ENCODE measurements at places on chromosomes 5 and 9.
A peak's percentile ranks its signal among the peaks of the same experiment; 100 is the strongest.

DNA sequence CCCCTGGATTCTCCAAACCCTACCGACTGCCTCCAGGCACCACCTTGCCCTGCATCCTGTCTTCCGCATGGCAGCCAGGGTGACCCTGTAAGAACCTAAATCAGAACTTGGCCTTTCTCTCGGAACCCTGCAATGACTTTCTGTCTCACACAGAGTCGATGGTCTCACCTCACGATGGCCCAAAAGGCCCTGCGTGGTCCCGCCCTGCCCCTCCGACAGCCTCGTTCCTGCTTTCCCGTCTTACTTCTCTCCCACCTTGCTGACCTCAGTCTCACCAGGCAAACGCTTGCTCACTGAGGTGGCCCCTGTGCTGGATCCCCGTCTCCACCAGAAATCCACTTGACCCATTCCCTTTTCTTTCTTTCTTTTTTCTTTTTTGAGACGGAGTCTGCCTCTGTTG, 142.7 kb upstream of the PHYKPL start:
- no peak for DNase-seq

- DNase-seq = no peak
Measured at GRCh38 chr9:102778746-102779145, 216.4 kb upstream of the CYLC2 start.

GRCh38 chr9:14112226-14112625, 201.7 kb downstream of the NFIB start:
- no peak for DNase-seq

DNA sequence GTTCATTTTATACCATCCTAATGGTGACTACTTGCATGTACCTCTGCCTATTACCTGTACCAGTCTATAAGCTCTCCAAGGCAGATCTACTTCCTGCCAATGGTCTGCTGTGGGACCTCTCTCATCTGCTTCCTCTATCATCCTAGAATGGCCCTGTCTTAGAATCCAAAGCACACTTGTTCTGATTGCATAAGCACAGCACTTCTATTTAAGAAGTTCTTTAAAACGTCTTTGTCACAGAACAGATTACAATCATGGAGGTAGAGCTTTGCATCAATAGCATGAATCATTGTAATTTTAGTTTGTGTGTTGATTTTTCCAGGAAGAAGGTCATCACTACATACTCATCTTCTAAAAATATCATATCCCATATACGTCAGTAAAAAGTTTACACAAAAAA, 131.8 kb upstream of the ACOT12 start:
- DNase-seq = no peak

- DNase-seq = no peak
Measured at GRCh38 chr5:154541553-154541952, 63.5 kb upstream of the HAND1 start.

- no peak for DNase-seq
Measured at GRCh38 chr9:18739641-18740318, 265.8 kb downstream of the ADAMTSL1 start.

DNA sequence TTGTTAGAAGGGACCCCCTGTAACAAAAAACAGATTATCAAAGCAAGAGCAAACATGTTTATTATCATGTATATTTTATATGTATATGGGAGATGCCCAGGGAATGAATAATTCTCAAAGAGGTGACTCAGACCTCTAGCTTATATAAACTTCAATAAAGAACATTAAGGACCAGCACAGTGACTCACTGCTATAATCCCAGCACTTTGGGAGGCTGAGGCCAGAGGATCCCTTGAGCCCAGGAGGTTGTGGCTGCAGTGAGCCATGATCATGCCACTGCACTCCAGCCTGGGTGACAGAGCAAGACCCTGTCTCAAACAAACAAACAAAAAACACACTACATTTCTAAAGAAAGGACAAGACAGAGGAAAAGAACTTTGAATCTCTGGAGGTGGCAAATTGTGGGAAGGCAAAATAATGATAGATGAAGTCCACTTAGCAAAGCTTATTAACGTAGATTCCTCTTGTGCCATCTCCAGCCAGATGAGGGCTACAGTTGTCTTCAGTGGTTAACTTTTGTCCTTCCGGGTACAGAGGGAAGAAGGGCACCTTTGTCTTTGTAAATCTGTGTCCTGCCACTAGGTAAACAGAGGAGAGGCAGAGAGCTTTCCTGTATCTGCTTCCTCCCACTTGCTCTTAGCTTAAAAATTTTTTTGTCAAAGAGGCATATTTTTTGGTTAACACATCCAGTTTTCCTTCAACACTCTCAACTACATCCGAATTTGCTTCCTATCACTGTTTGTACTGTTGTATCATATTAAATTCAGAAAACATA, 7.5 kb upstream of the RFK start:
- DNase-seq = no peak

- no peak for DNase-seq
Measured at GRCh38 chr5:123116058-123116457, 27.0 kb downstream of the PRDM6 start.

- no peak for DNase-seq
Measured at GRCh38 chr9:19137282-19137681, 10.0 kb upstream of the PLIN2 start.

DNA sequence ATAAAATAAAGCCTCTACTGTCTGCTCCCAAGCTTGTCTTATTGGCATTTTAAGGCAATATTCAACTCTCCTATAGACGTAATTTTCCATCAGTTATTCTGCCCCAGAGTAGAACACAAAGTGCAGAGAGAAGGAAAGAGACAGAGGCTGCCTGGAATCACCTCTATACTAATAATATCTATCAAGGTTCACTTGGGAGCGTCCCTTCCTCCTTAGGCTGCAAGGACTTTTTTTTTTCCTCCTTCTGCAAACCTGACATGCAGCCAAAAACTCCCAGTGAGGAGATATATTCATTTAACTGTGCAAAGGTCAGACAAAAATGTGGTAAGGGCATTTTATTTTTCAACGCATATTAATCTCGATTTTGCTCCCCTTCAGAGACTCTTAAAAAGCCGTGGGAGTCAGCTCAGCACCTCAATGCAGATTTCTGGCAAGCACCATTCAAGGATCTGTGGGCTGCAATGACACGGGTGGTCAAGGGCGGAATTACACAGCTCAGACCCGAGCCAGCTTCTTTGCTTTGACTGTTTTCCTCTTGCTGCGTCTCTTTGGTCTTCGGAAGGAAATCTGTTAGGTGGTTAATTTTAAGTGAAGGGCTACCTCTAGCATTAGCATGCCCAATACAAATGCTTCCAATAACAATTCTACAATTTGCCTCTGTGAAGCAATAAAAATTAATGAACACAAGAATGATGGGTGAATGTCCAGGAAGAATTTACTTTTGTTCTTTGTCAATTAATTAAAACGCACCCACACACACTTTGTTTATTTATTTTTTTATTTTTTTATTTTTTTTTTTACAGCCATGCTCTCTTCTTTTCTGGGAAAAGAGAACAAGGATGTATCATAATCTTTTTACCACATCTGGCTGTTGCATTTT, 587.7 kb upstream of the GRAMD2B start:
- peak; percentile 67 for DNase-seq

DNA sequence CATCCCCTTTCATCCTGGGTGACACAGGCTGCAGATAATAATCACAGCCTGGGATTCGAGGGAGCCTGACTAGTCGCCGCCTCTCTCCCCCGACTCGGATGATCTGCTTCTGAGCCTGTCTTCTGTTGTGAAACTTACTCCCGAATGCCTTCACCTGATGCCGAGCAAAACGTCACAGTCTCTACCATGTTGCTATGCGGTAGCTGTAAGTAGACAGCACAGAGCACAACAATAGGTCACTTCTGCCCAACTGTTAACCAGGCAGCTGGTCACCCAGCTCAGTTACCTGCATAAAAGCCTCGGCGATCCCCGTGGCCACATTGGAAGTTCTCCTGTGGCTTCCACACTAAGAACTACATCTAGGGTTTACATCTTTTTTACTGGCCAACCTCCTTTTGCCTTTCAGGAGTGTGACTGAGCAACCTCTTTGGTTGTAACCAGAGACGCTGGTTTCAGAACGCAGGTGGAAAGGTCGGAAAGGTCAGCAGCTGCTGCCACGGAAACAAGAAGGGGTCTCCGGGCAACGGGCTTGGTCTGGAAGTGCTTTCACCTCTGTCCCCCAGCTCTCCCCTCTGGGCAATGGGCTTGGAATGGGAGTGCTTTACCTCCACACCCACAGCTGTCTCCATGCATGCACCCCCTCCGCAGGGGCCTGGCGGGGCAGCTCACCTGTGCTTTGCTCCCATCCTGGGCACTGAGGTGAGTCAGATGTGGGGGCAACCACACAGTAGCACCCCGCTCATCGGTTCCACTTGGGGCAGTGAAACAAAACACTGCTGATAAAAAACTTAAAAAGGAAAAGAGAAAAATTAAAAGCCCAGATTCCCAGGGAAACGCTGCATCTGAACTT, 7.6 kb upstream of the PPP1R26 start:
- peak; percentile 91 for DNase-seq

DNA sequence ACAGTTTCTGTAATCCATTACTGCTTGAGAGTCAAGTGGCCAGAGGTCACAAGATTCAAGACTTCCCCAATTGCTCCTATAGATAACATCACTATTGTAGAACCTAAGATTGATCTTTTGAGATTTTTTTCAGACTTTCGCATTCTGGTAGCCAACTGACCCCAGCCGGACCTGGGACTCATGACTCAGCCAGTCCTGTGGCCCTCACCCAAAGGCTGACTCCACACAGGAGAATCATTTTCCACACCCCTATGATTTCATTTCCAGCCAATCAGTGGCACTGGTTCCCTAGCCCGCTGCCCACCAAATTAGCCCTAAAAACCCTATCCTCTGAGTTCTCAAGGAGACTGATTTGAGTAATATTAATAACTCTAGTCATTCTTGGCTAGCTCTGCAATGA, 36.2 kb downstream of the TARS1 start:
- DNase-seq = no peak

GRCh38 chr9:125794708-125795107, 47.5 kb downstream of the PBX3 start:
- no peak for DNase-seq

DNA sequence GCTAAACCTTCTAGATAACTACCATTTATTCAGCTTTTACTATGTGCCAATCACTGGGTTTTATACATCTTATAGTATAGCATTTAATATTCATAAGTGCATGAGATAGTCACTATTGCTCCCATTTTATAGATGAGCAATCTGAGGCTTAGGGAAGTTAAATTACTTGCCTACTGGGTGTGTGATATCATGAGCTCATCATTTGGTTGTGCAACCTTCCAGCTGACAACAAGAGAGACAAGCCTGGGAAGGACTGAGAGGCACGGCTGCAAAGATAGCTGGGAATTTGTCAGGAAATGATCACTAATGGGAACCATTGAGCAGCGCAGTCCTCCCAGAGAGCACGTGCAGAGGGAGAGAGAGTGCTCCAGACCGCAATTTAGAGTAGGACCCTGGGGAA, 481.6 kb upstream of the KIF2A start:
- no peak for DNase-seq

Measured in neural progenitor cell (in vitro differentiated cells).